Activated CD4-positive, alpha-beta T cell treated with anti-CD3 and anti-CD28 coated beads for 48 hours (primary cell): ENCODE measurements at places on chromosomes 3 and 15.

GRCh38 chr3:107985496-107985895 lies 105.3 kb downstream of the CD47 start:
- DNase-seq, result peak; percentile 60

DNA sequence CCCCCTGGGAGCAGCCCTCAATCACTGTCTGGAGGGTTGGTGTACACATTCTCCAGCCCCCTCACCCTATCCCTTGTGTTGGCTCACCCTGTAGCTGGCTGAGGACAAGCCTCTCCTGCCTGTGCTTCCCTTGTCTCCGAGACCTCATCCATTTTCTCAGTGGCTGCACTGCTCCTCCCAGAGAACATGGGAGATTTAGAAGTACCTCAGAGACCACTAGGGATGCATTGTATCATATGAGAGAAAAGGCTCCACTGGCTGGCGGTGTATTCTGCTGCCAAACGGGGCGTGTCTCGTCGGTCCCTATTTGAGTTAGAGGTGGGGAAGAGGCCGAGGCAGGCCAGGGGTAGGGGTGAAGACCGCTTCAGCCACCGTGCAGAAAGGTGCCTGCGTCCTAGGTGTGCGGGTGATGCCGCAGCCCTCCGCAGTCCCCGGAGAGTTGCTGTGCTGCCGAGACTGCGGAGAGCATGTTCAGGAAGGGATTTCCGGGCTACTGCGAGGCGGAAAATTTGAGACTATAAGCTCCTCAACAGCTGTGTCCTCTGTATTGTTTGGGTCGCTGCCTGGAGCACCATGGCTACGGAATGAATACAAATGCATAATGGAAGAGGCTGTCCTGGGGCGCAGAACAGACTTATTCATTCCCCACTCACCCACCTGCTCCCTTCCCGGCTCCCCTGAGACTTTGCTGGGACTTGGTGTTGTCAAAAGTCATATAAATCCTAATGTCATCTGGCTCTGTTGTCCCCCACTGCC lies 43.8 kb downstream of the SPSB4 start:
- no peak for DNase-seq

DNA sequence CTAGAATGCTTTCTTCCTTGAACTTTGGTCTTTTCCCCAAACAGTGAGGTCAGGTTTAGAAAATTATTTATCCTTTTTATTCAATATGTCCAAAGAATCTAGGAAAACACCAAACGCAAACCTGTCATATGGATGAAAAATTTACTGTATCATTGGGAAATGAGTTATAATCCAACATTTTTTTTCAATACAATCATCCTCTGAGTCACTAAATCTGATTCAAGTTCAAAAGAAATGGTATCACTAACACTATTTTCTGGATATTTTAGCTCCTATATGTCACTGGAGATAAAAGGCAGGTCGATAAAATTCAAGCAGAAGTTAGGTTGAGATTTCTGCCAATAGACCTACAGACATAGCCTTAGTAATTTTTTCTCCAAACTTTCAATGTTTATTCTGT lies 591.6 kb upstream of the AGTR1 start:
- no peak for DNase-seq

DNA sequence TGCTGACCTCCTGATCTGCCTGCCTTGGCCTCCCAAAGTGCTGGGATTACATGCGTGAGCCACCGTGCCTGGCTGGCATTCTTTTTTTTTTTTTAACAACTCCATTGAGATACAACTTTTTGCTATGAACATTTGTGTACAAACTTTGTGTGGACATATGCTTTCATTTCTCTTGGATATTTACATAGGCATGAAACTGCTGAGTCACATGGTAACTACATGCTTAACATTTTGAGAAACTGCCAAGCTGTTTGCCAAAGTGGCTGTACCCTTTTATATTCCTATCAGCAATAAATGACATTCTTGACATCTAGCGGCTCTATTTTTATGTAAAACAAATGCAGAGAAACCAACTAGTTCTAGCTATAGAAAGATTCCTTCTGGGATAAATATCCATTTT lies 8.7 kb upstream of the YEATS2 start:
- DNase-seq, result no peak

DNA sequence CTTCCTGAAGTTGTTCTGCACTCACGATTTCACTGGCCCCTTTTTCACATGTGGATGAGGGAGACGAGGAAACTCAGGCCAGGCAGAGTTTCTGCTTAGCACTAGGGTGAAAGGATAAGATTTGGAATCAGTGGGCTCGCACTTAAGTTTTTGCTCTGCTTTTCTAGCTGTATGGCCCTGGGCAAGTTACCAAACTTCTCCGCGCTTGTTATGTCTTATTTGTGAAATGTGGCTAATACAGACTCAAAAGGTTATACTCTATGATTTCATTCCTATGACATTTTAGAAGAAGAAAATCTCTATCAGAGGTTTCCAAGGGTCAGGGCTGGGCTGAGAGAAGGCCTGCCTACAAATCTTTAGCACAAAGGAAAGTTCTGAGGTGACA lies 191.9 kb upstream of the LRIG1 start:
- DNase-seq, result no peak

GRCh38 chr3:157574531-157574930 lies 71.3 kb upstream of the VEPH1 start:
- no peak for DNase-seq

DNA sequence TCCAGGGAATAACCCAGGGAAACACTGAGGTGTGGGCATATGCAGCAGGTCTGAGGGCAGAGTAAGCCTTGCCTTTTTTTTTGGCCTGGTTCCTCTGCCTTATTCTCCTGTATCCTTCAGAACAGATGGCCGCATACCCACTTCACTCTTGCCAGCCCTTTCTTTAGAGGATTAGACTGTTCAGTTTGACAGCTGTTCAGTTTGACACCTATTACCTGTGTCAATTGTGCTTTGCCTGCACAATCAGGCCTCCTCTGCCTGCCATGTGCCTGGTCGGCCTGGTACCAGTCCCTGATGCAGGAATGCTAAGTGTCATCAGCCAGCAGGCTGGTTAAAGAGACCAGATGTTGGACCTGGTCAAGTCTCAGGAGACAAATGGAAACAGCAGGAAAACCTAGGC lies 22.3 kb downstream of the TM6SF1 start:
- no peak for DNase-seq

GRCh38 chr3:73055583-73055982 lies 5.9 kb upstream of the EBLN2 start:
- no peak for DNase-seq

DNA sequence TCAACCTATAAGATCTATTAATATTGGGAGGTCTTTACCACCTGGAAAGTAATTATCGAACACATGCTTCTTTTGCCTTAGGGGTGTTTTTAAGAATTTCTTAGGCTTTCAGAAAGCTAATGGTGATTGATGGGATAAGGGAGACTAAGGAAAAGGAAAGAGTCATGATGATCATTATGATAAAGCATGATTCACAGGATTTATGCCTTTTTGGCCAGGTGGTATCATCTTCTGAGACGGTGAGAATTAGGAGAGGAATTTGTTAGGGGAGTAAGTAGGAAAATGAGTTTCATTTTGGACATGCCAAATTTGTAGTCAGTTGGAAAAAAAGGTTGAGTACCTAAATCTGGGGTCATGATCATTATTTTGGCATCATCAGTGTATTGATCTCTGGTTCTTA lies 8.9 kb downstream of the ARMC8 start:
- no peak for DNase-seq

DNA sequence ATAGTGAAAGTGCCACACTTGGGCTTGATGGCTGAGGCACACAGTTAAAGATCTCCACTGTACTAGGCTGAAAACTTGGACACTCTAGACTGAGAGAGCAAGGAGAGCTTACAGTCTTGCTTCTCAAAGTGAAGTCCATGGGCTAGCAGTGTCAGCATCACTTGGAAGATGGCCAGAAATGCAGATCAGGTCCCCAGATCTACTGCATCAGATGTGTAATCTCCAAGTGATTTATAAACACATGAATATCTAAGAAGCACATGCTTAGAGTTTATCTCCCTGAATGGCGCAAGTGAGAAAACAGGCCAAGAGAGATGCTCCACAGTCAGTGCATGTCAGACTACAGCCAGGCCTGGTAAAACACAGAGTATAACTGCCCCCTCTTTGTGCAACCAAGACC lies 308.6 kb downstream of the CLSTN2 start:
- no peak for DNase-seq

DNA sequence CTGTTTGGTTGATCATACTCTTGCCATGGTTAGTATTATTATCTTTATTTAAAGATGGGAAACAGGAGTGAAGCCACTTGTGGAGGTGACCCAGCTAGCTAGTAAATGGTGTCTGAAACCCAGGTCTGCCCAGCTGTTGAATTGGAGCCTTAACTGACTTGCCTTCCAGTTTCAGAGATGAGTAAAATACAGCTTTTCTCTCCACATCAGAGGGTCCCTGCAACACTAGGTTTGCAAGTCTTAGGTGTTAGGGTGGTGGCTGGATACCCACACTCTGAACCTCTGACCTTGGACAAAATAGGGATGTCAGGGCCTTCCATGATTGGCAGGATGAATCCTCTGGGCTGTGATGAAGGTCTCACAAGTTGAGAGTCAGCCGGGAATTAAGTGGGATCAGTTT lies 4.1 kb downstream of the FLNB start:
- DNase-seq, result no peak

- no peak for DNase-seq
Observed at GRCh38 chr15:70435369-70435768, 328.0 kb downstream of the UACA start.

- DNase-seq, result no peak
Observed at GRCh38 chr3:98701071-98701675, 62.0 kb upstream of the ST3GAL6 start.

DNA sequence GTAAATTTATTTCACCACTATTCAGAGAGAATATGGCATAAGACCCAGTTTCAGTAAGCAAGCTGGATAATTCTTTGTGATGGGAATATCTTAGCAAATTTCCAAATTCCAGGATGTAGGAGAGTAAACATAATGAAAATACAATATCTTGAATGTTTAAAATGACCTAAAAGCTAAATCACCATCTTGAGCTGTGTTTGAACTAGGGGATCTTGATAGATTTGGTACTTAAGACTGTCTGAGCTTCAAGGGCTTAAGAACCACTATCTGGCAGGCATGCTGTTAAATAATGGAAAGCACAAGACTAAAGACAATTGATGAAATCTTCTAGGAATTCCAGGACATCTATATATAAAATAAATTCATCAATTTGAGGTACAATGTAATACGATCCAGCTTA lies 217.7 kb downstream of the ATP8B4 start:
- DNase-seq, result no peak

DNA sequence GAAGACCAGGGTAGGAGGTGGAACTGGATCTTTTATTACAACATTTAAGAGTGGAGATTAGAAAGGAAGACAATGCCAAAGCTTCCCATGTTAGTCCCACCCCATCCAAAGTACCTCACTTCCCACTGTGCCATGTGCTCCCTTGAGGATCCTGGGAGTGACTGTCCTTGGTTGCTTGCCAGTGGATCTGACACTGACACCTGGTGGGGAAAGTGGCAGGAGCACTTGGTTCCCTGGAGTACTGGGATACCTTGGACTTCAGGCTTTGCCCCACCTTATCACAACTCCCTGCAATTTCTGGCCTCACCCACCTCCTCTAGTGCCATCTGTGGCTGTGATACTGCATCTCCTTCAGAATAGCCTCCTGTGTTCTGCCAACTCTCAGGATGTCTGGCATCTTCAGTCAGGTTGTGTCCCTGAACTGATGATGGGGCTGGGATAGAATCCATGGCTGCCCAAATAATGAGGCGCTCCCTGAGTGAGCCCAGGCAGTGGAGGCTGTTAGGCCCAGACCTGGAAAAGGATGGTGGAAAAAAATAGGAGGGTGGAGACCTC lies 1.3 kb downstream of the ELL3 start:
- DNase-seq, result no peak

DNA sequence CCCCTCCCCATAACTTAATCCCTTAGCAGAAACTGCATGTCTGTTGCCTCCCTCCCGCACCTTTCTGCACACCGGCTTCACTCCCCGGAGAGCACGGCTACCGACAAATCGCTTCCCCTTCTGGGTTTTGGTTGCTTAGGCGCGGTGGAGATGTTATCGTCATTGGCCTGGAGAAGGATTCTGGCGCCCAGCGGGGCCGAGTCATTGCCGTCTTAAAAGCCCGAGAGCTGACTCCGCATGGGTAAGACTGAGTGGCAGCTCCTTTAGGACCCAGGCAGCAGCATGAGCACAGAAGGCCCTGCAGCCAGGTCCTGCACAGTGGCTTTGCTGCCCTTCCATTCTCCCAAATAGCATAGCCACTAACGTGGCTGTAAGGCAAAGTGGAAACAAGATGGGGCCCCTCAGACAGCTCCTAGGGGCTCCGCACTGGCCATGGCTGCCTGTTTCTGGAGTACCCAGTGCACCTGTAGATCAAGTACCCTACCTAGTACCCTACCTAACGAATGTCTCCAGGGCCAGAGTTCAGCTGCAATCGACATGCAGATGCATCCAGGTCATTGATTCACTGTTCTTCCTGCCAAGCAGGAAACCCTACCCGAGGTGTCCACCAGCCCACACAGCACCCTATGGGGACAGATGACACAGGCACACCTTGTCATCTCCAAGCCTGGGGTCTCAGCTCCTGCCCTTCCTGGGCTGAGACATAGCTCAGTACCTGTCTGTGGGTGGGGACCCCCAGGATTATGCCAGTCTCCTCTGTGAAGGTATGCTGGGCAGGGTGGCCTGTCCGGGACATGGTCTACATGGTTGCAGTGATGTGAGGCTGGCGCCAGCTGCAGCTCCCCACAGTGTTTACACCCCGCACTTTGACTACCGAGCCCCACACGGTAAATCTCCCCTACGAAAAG lies 147.6 kb downstream of the LRRK1 start:
- no peak for DNase-seq

DNA sequence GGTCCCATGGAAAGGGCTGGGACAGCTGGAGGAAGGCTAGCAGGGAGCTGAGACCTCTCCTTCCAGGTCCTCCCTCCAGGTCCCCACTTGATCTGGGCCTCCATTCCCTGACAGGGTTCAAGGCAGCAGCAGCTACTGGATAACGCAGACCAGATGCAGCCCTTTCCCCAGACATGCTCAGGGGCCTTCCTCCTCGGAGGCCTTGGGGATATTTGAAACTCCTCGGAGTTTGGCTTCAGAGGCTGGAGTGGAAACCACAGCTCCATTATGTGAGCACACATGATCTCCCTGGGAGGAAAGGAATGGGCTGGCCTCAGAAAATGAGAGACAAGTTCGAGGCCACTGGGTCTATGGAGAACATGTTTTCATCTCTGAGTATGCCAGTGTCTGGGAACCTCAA lies 119.3 kb downstream of the SMAD6 start:
- DNase-seq, result no peak

GRCh38 chr15:77826006-77826695 lies 193.4 kb upstream of the LINGO1 start:
- no peak for DNase-seq

DNA sequence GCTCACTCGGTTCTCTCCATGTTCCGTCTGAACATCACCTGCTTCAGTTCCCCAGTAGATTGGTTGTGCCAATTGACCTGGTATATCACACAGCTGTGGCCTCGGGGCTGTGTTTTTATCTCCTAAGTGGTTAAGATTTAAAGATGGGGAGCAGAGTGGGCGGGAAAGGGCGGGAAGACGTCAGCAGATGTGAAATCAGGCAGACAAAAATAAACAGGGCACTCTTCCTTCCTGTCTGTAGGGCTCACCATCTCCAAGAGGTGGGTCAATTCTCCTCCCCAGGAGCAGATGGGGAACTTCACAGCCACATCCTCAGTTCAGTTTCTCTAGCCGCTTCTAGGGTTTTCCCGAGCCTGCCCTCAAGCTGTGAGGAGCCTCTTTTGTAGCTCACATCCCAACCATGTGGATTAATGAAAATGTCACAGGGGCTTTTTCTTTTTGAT lies 26.8 kb upstream of the LIMD1 start:
- peak; percentile 49 for DNase-seq
